ENCODE measurements at places on chromosomes 1 and 21.

DNA sequence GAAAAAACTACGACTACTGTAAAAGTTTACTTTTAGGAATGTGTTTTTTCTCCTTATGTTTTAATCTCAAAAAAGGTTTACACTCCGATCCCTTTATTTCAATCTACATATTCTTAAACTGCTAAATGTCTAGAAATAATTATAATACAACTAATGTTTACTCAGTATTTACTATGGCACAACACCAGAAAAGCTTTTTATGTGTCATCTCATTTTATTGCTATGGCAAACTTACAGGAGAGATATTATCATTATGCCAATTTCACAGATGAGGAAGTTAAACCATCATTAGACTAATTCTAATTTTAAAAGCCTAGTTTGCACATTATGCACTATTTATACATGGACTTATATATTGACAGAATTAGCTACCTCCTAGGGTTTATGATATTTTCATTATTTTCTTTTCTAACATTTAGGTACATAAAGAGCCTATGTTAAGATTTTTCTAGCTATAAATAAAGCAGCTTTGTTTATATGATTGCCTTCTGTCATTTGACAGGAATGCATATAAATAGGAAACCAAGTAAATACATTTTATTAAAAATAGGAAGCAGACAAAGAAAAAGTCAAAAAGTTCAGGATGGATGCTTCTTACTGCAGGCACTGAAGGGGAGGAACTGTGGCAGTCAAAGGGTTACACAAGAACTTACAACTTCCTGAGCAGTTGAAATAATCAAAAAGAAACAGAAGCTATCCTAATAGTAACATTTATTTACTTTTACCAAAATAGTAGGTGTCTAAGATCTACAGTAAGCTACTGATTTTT lies 442.4 kb downstream of the LTN1 start:
- no peak for DNase-seq

DNA sequence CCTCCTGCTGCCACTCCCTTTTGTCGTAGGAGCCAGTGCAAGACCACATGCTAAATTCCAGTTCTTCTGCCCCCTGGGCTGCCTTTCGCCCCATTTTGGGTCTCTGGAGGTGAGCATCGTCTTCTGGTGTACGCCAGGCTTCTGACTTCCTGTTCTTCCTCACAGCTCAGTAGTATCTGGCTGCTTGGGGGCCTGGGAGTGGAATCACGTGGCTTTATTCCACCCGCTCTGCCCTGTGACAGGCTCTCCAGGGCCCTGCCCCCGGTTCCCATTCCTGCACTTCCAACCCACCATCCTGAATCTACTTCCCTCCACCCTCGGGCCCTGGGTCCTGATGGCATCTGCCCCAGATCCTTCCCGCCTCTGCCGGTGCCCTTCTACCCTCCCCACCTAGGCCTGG lies 3.6 kb downstream of the NFASC start:
- DNase-seq = no peak

- DNase-seq = no peak
Observed at GRCh38 chr1:186297439-186298045, 77.5 kb downstream of the TPR start.

DNA sequence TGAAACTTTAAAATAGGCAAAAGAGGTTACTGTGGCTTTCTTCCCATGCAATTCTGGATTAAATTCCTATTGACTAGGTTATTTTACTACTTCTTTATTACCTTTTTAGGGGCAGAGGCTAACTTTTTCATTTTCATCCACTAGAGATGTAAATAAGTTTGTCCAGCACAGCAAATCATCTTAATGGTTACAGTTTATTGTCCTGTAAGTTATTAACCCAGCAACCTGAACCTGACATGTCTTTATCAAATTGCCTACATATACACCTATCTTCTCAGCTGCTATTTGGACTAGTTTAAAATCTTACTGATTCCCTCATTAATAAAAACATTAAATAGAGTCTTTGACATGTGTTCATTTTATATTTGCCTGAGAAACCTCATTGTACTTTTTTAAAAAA lies 6.9 kb upstream of the SCYL3 start:
- no peak for DNase-seq

DNA sequence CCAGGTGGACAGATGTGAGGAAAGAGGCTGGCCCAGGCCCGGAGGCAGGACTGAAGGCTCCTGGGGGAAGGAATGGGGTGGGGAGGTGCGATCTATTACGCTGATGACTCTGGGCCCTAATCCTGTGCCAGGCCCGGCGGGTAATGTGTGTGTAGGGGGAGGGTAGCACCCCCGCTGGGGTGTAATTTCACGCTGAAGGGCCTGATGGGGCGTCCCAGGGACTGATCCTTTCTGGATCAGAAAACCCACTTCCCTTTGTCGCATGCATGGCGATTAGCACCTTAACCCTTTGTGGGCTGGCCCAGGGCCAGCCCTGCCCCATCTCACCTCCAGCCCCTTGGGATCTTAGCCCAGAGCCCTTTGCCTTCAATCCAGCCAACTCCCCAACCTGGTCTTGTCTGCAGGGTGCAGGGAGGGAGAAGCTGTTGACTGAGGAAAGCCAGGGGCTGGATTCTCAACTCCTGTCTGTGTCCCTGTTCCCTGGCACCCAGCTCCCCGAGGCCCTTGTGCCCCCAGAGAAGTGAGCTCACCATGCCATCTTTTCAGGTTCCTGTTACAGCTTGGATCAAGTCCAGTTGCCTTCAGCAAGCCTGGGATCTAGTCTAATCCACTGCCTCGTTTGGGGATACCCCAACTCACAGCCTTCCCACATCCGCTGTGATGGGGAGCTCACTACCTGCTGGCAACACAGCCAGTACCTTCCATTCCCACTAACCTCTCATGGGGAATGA lies 26.0 kb downstream of the KNCN start:
- no peak for DNase-seq

GRCh38 chr1:240293706-240294105 lies 202.0 kb downstream of the FMN2 start:
- no peak for DNase-seq

DNA sequence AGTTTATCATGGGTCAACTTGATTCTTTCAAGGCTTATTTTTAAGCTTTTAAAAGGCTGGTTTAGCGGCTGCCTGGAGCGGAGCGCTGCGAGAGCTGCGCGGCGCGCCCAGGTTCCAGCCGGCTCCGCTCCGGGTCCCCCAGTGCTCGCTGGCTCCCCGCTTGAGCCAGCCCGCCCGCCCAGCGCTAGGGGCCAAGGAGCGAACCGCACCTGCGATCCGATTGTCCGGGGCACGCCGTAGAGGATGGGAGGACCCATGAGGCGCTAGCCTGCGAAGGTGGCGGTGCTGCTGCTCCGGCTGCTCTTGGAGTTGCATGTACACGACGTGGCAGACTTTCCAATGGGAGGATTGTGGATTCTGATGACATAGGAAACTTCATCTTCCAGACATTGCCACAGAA lies 9.9 kb upstream of the CFHR4 start:
- no peak for DNase-seq

DNA sequence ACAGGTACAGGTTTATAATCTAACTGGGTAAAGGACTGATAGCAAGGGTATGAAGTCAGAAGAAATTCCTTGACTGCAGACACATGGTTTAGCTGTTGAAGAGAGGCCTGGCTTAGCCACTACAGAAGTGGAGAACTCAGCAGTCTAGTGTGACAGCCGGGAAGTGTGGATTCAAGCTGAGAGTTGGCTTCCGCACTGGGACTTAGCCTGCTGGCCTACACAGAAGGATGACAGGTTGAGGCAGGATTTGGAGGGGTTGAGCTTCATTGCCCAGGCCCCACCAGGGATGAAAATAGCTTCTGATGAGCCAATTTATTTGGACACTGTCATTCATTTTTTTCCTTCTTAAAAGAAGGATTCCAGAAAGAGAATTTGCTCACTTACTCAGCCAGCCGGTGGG lies 284.4 kb downstream of the PCP4 start:
- no peak for DNase-seq

GRCh38 chr1:157363660-157364140 lies 188.6 kb downstream of the FCRL5 start:
- DNase-seq = no peak

DNA sequence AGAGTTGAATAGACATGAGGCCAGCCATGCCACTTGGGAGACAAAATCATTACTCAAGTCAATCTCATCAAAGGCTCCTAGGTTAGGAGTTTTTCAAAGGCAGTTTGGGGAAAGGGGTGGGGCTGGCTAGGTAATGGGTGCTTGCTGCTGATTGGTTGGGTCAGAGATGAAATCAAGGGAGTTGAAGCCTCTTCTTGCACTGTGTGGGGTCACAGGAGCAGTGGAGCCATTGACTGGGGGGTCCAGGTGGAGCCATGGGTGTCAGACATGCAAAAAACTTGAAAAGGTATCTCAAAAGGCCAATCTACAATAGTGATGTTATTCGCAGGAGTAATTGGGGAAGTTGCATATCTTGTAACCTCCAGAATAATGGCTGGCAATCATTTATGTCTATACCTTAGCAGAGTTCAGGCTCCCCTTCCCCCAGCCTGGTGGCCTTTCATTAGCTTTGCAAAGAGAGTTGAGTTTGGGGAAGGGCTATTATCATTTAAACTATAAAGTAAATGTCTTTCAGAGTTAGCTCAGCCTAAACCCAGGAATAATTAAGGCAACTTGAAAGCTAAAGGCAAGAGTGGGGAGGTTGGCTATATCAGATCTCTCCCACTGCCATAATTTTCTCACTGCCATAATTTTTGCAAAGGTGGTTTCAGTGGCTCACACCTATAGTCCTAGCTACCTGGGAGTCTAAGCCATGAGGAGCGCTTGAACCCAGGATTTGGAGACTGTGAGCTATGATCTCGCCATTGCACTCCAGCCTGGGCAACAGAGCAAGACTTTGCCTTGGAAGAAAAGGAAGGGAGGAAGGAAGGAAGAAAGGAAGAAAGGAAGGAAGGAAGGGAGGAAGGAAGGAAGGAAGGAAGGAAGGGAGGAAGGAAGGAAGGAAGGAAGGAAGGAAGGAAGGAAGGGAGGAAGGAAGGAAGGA lies 7.8 kb upstream of the PINK1 start:
- no peak for DNase-seq

GRCh38 chr1:229298887-229299503 lies 28.1 kb downstream of the RAB4A start:
- DNase-seq = no peak

DNA sequence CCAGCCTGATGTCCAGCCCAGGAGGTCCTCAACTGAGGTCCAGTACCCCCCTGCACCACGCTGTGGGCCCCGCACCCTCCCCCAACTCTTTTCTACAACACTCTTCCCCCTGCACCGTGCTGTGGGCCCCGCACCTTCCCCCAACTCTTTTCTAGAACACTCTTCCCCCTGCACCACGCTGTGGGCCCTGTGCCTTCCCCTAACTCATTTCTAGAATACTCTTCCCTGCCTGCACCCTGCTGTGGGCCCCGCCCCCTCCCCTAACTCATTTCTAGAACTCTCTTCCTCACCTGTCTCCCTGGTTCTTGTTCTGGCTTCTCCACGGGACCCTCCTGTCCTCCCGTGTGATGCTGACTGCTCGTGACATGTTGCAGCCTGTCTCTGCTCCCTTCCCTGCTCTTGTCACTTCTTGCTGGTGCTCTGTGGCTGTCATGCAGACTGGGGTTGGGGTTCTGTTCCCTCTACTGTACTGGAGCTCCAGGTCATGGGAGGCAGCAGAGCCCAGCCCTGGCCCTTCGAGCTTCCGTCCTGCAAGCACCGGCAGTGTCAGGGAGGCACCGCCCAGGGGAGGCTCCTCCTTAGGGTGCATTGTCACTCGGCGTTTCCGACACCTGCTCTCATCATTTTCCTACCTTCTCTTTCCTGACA lies 160.1 kb upstream of the COL6A1 start:
- no peak for DNase-seq

- DNase-seq = no peak
Observed at GRCh38 chr1:14426854-14427253, 171.6 kb upstream of the KAZN start.

DNA sequence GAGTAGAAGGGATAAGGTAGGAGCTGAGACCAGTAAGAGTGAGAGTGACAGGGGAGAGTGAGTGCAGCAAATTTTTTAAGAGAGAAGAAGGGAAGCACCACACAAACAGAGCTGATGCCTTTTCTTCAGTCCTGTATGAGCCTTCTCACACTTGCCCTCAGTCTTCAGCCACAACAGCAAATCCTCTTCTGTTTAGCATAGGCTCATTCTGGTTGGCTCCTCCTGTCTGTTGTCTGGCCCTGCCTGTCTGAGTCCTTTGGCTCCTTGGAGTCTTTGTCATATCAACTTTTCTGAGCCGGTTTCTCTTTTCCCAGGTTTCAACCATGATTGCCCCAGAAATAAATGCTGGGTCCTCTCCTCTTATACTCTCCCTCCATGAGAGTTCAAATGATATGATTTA lies 12.7 kb upstream of the CASQ1 start:
- DNase-seq = no peak

DNA sequence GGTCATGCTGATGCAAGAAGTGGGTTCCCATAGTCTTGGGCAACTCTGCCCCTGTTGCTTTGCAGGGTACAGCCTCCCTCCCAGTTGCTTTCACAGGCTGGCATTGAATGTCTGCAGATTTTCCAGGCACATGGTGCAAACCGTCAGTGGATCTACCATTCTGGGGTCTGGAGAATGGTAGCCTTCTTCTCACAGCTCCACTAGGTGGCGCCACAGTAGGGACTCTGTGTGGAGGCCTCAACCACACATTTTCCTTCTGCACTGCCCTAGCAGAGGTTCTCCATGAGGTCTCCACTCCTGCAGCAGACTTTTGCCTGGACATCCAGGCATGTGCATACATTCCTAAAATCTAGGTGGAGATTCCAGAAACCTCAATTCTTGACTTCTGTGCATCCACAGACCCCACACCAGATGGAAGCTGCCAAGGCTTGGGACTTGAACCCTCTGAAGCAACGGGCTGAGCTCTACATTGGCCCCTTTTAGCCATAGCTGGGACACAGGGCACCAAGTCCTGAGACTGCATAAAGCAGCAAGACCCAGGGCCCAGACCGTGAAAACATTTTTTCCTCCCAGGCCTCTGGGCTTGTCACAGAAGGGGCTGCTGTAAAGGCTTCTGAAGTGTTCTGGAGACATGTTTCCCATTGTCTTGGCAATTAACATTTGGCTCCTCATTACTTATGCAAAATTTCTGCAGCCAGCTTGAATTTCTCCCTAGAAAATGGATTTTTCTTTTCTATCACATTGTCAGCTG lies 466.2 kb upstream of the PBX1 start:
- no peak for DNase-seq

GRCh38 chr1:101664726-101665125 lies 332.0 kb downstream of the OLFM3 start:
- no peak for DNase-seq

GRCh38 chr1:22117238-22117637 lies 25.7 kb downstream of the WNT4 start:
- DNase-seq = no peak

- no peak for DNase-seq
Observed at GRCh38 chr1:225762002-225762441, 15.6 kb upstream of the SRP9 start.

GRCh38 chr1:198676253-198676652 lies 37.4 kb downstream of the PTPRC start:
- no peak for DNase-seq

GRCh38 chr1:27136998-27137542 lies 17.9 kb downstream of the SLC9A1 start:
- no peak for DNase-seq

DNA sequence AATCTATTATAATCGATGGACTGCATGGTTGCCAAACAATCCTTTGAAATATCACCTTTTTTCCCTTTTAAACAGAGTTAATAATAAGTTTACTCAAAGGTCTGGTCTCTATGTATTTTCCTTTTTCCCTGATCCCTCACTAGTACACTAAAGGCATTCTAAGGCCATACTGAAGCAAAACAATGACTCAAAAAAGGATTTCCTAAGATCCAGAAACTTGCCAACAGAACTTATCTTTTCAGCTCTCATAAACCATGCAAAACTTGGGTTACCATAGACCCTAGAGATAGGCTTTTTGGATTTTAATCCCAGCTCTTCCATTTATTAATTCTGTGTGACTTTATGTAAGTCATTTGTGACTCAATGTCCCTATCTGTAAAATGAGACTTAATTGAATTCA lies 77.1 kb downstream of the IFI44 start:
- DNase-seq = no peak

Data from GM04503 (cell line).